GM23248 (cell line): ENCODE measurements at places on chromosomes 2 and 18. TPM values are rescaled to one million over a fixed set of nuclear protein-coding genes. Genes with fewer than 3 reads are reported as not detected.

GRCh38 chr2:145984580-145984979 lies 1464.7 kb upstream of the ZEB2 start:
- DNase-seq: peak; percentile 35

GRCh38 chr2:28406276-28407096 lies 13.8 kb downstream of the FOSL2 start:
- peak; percentile 87 for DNase-seq

DNA sequence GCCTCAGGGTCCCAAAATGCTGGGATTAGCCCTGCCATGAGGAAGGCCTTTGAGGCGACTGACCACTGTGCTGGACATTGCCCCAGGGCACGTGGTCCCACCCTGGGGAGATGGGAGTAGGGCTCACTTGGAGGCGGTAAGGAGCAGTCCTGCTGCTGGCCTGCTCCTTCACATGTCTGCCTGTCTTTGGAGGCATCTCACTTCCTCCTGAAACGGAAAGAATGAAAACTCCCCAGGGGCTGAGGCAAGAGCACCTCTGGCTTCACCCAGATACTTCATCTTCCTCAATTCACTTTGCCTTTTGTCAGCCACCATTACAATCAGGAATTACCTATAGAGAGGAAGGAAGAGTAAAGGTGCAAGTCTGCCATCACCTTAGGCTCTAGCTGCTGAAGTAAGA lies 59.9 kb upstream of the GATA6 start:
- DNase-seq: no peak

DNA sequence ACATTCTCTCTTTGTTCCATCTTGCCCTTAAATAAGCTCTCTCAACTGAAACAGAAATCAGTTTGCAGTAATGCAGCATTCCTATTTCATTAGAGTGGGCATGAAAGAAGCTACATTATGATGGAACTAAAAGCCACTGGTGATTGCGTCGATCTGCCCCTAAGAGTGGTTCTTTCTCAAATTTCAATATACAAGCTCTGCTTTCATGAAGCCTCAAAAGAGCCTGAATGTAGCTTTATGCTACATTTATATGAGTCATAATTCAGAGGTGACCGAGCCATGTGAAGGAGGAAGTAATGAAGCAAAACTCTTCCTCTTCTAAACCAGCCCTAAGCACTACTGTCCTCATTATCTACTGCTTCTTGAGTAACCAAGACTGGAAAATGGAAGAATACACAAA lies 64.8 kb upstream of the CYTIP start:
- DNase-seq: no peak

DNA sequence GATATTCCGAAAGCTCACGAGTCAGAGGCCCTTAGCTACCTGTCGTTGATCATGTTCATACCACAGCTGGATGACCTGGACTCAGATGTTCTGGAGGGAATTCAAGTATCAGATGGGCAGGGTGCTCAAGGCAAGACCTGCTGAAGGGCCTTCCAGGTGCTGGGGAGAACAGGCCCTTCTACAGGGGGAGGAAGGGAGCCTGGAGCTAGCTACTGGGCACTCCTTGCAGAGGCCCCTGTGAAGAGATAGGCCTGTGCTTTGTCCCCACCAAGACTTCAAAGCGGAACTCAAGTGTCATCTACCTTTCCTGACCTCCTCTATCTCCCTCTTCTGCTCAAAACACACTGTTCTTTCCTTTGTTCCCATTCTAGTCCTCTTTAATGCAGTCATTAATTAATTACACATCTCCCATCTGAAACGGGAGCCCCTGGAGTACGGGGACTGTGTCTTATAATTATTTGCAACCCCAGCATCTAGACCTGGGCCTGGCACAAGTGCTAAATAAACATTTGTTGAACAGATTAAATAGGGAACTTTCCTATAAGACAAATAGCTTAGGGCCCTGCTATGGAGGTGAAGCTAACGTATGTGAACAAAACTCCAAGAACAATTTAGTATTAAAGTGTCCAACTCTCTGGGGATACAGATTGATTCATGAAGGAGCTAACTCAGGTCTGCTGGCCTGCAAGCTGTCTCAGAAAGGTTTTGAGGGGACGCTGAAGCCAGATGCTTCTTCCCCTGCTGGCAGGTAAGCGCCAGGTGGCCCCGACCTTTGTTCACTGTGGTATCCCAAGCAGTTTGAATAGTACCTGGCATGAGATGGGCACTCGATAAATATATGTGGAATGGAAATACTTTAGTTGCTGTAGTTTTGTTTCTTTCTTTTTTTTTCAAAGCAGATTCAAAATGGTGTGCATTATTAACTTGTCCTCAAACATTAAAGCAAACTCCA lies 22.0 kb downstream of the RHOB start:
- DNase-seq: no peak

DNA sequence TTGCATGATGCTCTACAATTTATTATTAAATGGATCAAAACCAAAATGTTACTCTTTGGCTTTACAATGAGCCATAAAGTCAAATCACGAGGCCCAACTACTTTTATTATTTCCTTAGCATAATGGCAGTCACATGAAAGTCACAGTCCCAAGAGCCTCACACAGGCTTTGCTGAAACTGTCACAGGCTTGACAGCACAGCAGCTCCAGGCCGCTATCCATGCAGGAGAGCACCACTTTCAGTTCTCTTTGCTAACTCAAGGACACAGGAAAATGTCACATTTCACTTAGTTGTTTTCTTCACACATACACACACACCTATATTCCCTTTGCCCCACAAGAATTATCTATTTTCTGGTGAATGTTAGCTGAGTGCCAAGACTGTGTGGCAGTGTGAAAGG lies 11.1 kb upstream of the MSGN1 start:
- DNase-seq: no peak

DNA sequence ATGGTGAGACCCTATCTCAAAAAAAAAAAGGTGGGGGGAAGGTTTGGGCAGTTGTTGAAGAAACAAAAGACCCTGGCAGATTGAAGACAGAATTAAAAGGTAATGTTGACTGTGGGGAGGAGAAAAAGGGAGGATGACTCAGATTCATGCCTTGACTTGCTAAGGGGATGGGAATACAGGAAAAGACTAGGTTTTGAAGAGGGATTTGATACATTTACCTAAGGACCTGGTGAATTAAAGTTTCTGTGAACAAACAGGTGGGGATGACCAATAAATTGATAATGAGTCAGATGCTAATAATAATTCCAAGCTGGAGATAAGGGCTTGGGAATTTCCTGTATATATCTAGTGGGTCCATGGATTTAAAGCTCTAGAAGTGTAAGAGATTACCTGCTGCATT lies 27.6 kb downstream of the TTR start:
- no peak for DNase-seq

DNA sequence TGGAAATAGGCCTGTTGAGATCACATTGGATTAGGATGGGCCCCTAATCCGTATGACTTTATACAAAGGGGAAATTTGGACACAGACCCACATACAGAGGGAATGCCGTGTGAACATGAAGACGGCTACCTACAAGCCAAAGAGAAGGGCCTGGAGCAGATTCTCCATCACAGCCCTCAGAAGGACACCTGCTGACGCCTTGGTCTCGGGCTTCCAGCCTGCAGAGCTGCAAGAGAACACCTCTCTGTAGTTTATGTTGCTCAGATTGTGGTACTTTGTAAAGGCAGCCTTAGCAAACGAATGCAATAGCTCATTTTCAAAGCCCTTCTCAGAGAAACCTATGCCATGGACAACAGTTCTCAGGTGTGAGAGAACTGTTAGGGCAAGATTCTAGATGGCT lies 86.1 kb downstream of the LONRF2 start:
- DNase-seq: no peak

DNA sequence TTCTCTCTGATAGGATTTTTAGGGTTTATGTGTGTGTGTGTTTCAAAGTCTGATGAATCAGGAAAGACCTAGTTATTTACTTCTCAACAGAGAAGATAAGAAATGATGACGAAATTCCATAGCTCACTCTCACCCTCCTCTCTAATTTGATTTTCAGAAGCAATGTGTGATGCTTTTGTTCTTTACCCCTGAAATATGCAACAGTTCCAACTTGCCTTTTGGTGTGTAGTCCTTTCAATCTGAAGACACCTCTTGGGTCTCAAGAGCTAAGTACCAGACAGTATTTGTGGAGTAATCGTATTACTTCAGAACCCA lies 18.7 kb upstream of the LCLAT1 start:
- DNase-seq: no peak

DNA sequence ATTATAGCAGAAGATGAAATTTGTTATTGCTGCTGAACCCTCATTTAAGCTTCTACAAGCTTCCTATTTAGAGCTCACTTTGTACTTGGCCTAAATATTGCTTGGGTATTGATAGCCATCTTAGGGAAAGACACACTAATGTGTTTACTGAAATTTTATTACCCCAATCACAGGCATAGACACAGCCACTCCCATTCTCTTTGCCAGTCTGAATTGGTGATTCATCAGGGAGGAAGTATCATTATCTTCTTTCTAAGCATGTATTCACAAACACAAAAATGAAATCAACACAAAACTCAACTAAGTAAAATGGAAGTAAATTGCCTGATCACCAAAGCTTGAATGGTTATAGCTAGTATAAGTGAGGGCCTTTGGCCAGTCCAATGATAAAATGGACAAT lies 666.3 kb downstream of the TSN start:
- peak; percentile 45 for DNase-seq

The FSIP2 gene
- not detected in 2 replicates for total RNA-seq

The LYG2 gene
- not detected in 2 replicates for total RNA-seq

The DOCK10 gene
- total RNA-seq: 19.2 and 20.5 TPM in 2 replicates

The HAAO gene
- not detected in 2 replicates for total RNA-seq

The TDRD15 gene
- total RNA-seq: not detected in 2 replicates

The ODC1 gene
- 106 and 114 TPM in 2 replicates for total RNA-seq

The TEX44 gene
- not detected in 2 replicates for total RNA-seq

The RAB6C gene
- not detected in 2 replicates for total RNA-seq

The PHLPP1 gene
- 6.8 and 9.4 TPM in 2 replicates for total RNA-seq
